Smooth muscle cell of the brain vasculature (primary cell): ENCODE measurements at places on chromosomes 2 and 18.

DNA sequence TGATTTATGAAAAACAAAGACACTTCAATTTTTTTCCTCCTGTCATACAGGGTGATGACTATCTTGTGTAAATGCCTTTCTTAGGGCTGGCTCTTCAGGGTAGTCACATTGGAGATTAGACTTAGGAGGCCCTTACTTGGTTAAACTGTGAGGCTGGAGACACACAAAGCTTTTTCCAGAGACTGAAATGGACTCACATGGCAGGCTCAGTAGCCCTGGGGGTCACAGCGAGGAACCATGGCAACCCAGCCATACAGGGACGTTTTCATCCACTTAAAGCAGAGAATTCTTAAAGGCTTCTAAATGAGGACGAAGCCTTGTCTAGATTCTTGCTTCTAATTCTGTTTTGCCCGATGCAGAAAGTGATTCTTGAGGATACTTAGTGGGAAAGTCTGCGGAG, 57.3 kb upstream of the ZDBF2 start:
- DNase-seq = no peak

DNA sequence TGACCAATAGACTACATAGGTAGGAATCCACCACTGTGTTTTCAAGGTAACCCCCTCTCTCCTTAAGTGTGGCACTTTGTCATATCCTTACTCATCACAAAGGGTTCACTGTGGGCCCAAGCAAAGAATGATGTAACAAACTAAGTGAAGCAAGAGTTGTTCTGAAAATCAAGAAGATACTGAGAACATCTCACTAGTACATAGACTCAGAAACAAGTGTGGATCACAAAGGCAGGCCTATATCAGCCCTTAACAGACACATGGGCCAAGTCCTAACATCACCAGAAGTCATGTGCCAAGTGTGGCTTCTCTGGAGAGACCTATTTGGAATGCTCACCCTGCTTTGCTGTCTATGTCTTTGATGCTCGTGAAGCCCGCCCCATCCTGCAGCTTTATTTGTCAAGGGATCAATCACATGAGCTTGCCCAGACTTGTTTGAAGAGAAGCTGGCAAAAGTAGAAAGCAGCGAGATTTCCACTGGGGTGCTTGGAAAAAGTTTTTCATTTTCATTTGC, 131.2 kb upstream of the TTC39C start:
- no peak for DNase-seq

DNA sequence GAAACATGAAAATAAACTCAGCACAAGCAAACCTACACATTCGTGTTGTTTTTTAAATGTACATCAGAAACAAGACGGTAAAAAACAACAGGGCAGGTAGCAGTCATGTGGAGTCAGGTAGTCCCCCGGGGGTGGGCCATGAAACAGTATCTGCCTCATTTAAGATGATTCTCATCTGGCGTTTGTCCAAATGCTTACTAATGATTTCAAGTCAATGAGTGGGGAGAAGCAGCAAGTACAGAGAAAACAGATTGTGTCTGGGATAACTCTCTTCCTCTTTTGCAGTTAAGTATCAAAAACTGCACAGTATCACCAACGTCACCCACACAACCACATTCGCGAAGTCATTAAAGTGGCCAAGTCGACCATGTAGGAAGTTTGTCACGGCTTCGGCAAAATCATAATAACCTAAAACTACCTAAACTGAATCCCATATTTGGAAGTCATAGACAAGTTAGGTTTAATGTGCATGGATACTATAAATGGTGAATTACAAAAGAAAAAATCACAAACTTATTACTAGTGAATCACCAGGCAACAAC, 1.3 kb downstream of the LAPTM4A start:
- no peak for DNase-seq

DNA sequence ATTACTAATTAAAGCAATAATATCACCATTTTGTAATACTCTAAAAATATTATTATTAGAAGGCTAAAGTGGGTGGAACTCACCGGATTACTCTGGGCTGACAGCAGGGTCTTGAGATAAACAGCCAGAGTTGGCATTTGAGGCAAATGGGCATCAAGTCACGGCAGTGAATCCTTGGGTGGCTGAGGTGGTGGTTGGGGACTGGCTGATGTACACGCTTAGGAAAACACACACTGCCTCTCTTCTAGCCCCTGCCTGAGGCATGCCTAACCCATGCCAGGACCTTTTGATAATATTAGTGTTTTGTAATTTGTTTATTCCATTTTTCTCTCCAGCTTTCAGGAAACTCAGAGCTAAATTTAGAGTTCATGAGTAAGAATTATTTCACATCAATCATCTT, 76.8 kb downstream of the ACKR3 start:
- DNase-seq = no peak

DNA sequence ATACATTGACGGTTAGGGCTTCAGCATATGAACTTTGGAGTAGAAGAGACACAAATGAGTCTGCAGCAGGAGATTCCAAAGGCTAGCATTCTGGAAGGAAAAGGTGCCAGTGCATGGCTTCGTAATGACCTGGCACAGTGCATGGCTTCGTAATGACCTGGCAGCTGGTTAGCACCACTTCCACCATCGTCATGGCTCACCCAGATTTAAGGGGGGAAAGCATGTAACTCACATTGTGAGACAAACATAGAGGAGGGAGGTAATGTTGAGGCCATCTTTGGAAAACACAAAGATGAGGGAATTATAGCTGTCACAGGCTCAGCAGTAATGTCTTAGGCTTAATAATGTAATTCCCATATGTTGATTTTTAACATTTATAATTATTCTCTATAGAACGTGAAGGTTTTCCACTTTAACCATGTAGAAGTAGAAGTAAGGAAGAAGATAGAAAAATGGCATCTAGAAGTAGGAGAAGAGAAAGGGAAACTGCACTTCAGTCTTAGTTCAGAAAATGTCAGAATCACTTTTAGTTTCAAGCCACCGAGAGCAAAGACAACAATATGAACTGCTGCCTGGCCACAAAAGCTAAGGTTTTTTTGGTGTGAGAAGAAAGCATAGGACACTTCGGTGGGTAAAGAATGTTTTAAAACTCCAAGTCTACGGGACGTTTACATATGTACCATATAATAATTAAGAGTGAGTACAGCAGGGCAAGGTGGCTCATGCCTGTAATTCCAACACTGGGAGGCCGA, 6.8 kb upstream of the STK25 start:
- no peak for DNase-seq
